ENCODE measurements at places on chromosomes 1 and 21.

- DNase-seq = no peak
Measured at GRCh38 chr1:1213345-1214265, at the start of gene TNFRSF4. Gene TNFRSF4 (minus strand): TSS chr1:1214153. CDS start chr1:1214127, 26 bp downstream.

GRCh38 chr1:67135354-67135753, 584 bp upstream of the C1orf141 start:
- peak; percentile 81 for DNase-seq

DNA sequence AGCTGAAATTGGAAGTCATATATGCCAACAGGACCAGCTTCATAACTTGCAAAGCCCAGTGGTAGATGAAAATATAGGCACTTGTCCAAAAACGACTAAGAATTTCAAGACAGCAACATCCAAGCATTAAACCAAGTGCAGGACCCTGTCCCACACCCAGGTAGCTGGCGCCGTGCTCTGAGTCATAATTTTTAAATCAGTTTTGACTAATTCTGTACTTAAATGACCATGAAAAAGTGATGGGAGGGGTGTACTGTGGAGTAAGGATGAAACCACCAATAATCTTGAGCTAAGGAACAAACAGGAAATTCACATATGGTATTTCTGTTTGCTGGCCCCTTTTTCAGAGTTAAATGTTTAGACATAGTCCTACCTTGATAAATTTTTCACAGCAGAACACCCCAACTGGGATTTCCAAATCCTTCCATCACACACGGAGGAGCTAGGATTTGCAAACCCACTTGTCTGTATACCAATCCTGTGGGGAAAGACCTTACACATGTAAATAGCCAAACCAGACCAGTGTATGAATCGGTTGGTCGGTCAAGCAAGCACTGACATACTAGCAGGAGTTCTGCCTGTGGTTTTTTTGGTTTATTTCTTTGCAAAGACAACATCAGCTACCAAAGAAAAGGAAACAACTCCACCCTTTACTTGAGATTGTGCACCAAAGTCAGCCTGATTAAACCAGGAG, 235.7 kb upstream of the RAB4A start:
- no peak for DNase-seq

GRCh38 chr1:84785271-84786036, 95.2 kb upstream of the SSX2IP start:
- no peak for DNase-seq

DNA sequence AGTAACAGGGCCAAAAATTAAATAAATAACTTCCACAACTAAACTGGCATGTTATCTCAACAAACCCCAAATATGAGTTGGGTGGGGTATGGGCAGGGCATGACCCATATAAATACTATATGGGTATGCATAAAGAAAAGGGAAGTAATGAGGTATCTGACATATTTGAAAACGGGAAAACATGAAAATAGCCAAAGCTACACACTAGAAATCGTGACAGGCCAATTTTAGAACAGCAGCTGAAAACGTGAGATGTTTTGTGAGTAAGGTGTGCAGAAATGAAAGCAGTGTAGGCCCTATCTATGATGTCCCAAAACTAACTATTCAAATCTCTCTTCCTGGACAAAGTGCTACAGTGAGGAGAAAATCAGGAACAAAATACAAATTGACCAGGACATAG, 537.9 kb upstream of the NR5A2 start:
- no peak for DNase-seq

GRCh38 chr1:33118274-33118673, 37.3 kb downstream of the AZIN2 start:
- DNase-seq = no peak

- peak; percentile 46 for DNase-seq
Measured at GRCh38 chr1:231162297-231162969, 575 bp downstream of the TRIM67 start.

DNA sequence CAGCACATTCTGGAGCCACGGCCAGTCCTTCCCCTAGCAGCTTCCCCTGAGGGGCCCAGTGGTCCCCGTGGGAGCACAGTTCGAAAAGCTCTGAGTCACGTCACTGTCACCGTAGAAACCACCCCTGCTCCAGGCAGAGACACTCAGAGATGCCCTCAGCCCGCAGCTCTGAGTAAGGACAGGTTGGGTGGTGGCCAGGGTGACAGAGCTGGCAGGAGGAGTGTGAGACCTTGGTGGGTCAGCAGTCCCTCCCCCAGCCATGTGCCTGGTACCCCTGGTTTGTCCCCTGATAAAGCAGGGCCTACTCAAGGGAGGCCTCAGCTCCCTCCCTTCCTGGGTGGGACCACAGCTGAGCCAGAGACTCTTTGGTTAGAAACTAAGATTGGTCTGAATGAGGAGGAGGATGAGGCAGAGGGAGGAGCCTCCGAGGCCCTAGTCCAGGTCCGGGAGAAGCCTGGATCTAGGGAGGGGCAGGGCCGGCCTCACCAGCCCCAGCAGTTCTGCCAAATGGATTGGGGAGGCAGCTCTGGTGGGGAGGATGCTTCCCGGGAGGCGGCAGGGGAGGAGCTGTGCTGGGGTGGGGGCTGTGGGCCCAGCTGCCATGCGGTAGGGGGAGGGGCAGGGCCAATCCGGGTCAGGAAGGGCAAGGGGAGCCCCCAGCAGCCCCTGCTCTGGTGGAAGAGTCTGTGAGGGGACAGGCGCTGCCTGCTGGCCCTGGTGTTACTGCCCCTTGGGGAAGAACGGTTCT, 55.2 kb downstream of the SLC9A1 start:
- DNase-seq = peak; percentile 72

DNA sequence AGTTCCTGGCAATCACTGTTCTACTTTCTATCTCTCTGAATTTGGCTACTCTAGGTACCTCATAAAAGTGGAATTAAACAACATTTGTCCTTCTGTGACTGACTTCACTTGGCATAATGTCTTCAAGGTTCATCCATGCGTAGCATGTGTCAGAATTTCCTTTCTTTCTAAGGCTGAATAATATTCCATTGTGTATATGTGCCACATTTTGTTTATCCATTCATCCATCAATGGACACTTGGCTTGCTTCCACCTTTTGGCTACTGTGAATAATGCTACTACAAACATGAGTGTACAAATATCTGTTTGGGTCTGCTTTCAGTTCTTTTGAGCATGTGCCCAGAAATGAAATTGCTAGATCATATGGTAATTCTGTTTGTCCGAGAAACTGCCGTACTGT, 14.7 kb downstream of the CACHD1 start:
- no peak for DNase-seq

DNA sequence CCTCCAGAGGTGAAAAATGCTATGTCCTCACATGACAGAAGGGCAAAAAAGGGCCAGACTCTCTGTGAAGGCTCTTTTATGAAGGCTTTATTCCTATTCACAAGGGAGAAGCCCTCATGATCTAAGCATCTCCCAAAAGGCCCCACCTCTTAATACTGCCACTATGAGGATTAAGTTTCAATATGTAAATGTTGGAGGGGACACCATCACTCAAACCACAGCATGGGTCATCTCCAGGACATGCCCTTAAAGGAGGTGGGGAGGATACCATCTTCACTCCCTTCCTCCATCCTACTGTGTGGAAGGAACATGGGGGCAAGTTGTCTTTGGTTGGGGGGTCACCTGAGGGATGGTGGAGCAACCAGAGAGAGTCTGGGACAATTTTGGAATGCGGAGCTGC, 170.1 kb downstream of the TRIM33 start:
- no peak for DNase-seq

- DNase-seq = no peak
Measured at GRCh38 chr1:36402504-36402890, 4.8 kb upstream of the LSM10 start.

DNA sequence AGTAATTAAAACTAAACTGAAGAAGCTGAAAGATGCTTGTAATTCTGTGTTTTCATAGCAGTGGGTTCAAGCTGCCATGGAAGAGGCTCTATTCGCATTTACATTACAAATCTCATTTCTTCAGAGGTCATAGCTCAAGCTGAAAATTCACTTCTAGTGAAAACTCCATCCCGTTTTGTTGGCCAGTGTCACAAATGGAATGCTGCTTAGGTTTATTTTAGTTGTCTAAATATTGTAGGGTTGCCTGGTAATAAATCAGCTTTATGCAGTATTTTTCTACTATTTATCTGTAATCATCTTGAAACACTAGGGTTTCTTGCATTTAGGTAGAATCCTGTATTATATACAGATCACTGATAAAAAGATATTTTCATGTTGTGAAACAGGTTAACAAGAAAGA, 240.6 kb downstream of the PTBP2 start:
- DNase-seq = no peak

GRCh38 chr1:147336291-147336690, 93.8 kb downstream of the CHD1L start:
- no peak for DNase-seq

- no peak for DNase-seq
Measured at GRCh38 chr1:76682138-76682537, 185.1 kb upstream of the ST6GALNAC5 start.

DNA sequence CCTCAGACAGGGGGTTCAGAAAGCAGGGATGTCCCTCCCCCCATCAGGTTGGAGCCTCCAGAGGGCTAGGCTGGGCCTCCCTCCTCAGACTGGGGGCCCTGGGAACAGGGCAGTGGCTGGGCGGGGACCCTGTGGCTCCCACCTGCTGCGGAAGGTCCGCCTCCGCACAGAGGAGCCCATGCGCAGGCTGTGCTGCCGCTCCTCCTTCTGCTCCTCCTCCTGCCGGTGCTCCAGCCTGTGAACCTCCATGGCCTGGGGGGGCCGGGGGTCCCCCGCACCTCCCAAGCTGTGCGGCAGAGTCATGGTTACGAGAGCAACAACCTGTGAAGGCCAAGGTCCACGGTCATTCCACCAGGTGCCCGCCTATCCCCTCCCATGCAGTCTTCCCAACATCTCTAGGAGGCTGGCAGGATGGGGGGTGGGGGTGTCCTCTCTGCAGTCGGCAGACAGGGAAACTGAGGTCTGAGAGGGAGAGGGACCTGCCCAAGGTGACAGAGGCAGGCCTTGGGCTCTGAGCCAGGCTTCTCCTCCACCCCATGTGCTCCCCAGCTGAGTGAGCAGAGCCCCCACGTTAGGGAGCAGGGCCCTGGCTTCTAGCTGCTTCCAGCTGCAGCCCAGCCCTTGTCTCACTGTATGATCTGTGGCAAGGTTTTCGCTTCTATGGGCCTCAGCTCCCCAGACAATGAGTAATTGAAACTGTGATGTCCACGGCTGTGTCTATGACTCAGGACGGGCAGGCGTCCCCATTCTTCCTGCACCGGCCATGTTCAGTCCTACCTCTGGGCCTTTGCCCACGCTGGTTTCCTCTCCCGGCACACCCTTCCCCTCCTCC, 3.4 kb downstream of the MYOM3 start:
- peak; percentile 92 for DNase-seq

- no peak for DNase-seq
Measured at GRCh38 chr21:43751955-43752591, 24.0 kb downstream of the CSTB start.

DNA sequence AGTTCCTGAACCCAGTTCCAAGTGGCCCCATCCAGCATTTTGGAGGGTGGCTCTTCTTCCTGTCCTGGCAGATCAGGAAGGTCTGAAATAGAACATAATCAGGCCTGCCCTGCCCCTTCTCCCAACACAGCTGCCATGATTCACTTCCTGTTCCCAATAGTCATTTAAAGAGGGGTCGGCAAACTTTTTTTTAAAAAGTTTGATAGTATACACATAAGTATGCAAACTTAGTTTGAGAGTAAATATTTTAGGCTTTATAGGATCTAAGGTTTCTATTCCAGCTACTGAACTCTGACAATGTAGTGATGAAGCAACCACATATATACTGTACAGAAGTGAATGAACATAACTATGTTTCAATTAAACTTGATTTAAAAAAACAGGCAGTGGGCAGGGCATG, 66.4 kb downstream of the LUZP1 start:
- DNase-seq = no peak

DNA sequence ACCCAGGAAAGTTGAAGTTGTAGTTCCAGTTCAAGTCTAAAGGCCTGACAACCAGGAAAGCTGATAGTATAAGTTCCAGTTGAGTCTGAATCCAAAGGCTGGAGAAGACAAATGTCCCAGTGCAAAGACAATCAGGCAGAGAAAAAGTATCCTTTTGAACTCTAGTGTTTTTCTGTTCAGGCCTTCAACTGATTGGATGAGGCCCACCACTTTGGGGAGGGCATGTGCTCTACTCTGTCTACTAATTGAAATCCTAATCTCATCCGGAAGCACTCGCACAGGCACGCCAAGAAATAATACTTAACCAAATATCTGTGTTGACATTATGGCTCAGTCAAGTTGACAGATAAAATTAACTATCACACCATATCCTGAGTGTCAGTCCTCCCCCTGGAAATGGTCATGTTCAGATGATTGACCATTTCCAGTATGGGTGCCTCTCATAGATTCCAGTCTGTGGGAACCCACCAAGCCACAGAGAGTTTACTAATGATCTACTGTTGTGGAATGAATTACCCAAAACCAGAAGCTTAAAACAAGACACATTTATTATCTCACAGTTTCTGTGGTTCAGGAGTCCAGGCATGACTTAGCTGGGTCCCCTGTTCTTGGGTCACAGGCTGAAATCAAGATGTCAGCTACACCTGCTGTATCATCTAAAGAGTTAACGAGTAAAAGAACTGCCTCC, 296.3 kb upstream of the ZP4 start:
- no peak for DNase-seq

GRCh38 chr1:42777852-42778251, 6.9 kb upstream of the TMEM269 start:
- peak; percentile 25 for DNase-seq

DNA sequence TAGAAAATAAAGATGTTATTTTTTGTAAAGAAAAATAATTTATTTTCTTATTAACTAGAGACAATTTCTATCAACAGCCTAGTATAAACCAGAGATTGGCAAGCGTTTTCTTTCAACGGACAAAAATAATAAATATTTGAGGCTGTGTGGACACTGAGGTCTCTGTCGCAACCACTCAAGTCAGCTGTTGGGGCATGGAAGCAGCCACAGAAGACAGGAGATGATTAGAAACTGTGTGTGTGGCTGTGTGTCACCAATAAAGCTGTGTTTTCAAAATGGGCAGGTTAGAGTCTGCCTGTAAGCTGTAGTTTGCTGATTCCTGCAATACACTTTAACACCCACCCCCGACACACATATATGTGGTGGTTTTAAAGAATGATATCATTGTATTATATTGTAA, 200.6 kb upstream of the HMCN1 start:
- DNase-seq = no peak

DNA sequence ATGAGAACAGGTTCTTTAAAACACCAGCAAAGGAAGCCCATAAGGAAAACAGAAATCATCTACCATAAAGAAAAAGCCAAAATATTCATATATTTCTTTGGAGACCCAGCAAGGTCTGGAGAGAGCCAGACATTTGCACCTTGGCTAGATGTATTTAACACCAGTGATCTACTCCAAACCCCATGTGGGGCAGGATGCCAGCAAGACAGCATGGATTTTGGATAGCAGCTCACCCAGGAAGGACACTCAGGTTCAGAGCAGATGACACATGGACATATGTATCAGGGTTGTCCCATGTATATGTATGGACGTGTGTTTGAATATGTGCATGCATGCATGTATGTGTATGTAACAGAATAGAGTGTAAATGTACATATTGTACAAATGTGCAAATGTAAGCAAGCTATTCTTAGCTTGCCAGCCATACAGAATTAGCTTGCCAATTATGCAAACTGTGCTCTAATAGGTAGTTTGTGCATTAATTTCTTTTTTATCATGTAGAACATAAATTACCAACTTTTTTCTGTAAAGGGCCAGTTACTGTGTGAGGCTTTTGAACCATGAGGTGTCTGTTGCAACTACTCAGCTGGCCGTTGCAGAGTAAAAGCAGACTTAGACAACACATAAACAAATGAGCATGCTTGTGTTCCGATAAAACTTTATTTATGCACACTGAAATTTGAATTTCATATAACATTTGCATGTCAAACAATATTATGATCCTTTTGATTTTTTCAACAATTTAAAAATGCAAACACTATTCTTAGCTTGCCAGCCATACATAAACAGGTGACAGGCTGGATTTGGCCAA, 73.5 kb upstream of the KAZN start:
- no peak for DNase-seq

All from astrocyte of the spinal cord (primary cell).